Prostate gland (tissue), 2 donors: ENCODE measurements at places on chromosomes 16 and 17. TPM values are rescaled to one million over a fixed set of nuclear protein-coding genes. Genes with fewer than 3 reads are reported as not detected.

Gene CCDC200
- total RNA-seq, result not detected

Gene SOX8
- 0.59 TPM for total RNA-seq

Gene ADAMTS18
- 2.7 TPM for total RNA-seq

Gene HEATR9
- 0.40 TPM for total RNA-seq

Gene NHLRC4
- 6.2 TPM for total RNA-seq

Gene CTRB1
- total RNA-seq, result 7.0 TPM

Gene LRRC46
- 1.1 TPM for total RNA-seq

Gene SLC4A1
- 0.51 TPM for total RNA-seq

GRCh38 chr17:29073520-29073919 is 30.6 kb downstream of the PIPOX start:
- no peak overlapping the region for H3K4me3 ChIP-seq
- H3K4me1 ChIP-seq, result no peaks in the 10 kb centered on the region
- no peaks in the 10 kb centered on the region for H3K27me3 ChIP-seq
- no peaks in the 10 kb centered on the region for H3K36me3 ChIP-seq
- DNase-seq, result no peak

DNA sequence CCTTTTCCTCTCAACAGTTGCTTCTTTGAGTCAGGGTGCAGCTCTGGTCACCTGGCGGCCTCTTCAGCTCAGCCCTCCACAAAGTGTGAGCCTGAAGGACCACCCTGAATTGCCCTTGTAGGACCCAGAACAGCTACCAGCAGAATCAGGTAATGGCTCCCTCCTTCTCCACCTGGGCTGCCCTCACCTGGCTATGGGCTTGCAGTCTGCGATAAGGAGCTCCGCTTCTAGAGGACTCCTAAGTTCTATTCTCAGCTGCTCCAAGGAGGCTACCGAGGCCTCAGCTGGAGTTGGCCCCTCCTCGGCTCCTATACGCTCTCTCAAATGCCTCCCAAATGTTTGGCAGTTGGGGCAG is 13.4 kb downstream of the SMIM5 start:
- no peak overlapping the region for H3K4me3 ChIP-seq
- H3K36me3 ChIP-seq, result no peaks in the 10 kb centered on the region
- H3K27me3 ChIP-seq, result no peaks in the 10 kb centered on the region
- peaks cover 13% of the 10 kb centered on the region for H3K4me1 ChIP-seq
- no peak for DNase-seq

DNA sequence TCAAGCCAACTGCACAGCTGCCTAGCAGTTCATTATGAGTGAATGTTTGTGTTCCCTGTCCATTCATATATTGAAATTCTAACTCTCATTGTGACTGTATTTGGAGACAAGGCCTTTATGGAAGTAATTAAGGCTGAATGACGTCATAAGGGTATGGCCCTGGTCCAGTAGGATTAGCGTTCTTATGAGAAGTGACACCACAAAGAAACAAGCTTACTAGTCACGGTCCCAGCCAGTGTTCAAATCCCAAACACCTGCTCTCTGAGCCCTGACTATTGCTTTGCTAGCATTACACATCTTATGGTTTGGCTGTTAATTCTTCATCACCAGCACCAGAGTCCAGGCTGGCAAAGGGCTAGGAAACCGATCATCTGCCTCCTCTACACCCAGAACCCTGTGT is 2.2 kb downstream of the ZNF668 start:
- no peaks in the 10 kb centered on the region for H3K27me3 ChIP-seq
- H3K4me3 ChIP-seq, result no peak overlapping the region
- peaks cover 5% of the 10 kb centered on the region for H3K36me3 ChIP-seq
- peaks cover 10% of the 10 kb centered on the region for H3K4me1 ChIP-seq

DNA sequence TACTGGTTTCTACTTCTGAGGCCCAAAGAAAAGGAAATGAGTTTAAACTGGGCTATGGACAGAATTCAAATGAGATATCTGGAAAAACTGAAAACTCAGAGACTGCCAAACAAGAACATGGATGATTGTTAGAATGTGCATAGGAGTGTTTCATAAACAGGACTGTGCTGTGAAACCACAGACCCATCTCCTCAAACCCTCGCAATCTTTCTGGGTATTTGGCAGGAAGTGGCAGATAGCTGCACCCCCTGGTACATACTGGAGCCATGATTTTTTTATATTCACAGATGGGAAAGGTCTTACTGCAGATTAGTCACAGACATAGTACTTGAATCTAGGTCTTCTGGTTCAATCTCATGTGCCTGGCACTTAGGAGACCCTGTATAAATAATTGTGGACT is 145.0 kb downstream of the CCDC182 start:
- no peaks in the 10 kb centered on the region for H3K36me3 ChIP-seq
- peaks cover 3% of the 10 kb centered on the region for H3K4me1 ChIP-seq
- no peak for DNase-seq
- no peak overlapping the region for H3K27ac ChIP-seq
- no peaks in the 10 kb centered on the region for H3K27me3 ChIP-seq

DNA sequence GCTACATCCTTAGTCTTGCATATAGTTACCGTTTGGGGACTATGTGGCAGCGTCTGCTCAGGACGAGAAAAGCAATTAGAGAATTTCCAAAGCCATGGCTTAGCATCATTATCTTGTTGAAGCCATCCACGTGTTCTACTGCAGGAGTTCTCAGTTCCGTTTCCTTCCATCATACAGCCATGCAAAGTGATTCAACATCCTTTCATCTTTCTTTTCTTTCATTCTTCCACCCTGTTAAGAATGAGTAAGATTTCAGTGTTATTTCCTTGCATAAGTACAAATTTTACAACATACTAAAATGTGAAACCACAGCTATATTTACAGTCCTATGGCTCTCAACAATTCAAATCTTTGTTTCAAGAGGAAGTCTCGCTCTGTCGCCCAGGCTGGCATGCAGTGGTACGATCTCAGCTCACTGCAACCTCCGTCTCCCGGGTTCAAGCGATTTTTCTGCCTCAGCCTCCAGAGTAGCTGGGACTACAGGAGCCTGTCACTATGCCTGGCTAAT is 3.8 kb downstream of the MARF1 start:
- no peak overlapping the region for H3K27ac ChIP-seq
- peaks cover 6% of the 10 kb centered on the region for H3K4me1 ChIP-seq
- H3K27me3 ChIP-seq, result no peaks in the 10 kb centered on the region
- no peak overlapping the region for H3K4me3 ChIP-seq

DNA sequence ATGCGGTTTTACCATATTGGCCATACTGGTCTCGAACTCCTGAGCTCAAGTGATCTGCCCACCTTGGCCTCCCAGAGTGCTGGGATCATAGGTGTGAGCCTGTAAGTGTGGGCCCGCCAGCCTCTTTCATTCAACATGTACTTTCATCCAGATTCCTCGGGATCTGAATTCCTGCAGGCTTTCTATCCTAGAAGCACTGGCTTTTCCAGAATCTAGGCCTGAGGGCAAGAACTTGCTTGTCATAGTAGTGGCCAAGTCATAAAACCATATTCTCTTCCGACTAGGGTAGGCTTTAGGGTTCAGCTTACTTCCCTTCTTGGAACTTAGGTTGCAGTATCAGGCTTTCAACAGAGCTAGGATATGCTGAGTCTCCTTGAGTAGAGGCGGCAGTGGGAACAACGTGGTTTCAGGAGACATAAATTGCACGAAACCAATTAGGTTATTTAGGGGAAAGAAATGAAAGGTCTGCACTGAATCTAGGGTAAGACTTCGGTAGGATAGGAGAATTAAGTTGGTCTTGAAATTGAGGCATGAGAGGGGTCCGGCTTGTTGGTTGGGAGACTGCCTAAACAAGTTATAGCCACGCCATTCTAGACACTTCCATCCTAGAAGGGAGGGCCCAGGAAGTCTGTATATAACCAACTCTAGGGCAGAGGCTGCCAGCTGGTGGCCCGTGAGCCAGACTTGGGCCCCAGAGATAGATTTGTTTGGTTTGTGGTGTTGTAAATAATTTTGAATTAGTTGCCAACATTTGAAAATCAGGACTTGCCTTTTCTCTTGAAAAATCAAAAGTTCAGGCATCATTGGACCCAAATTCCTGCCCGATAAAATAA is 15.6 kb downstream of the SLC7A6 start:
- DNase-seq, result no peak
- no peaks in the 10 kb centered on the region for H3K27me3 ChIP-seq
- no peak overlapping the region for H3K27ac ChIP-seq
- H3K4me1 ChIP-seq, result no peaks in the 10 kb centered on the region

- peak; percentile 96 for DNase-seq
- H3K36me3 ChIP-seq, result no peaks in the 10 kb centered on the region
- H3K4me1 ChIP-seq, result peaks cover 27% of the 10 kb centered on the region
- no peaks in the 10 kb centered on the region for H3K27me3 ChIP-seq
Observed at GRCh38 chr16:68744744-68745280, 7.7 kb downstream of the CDH1 start.

DNA sequence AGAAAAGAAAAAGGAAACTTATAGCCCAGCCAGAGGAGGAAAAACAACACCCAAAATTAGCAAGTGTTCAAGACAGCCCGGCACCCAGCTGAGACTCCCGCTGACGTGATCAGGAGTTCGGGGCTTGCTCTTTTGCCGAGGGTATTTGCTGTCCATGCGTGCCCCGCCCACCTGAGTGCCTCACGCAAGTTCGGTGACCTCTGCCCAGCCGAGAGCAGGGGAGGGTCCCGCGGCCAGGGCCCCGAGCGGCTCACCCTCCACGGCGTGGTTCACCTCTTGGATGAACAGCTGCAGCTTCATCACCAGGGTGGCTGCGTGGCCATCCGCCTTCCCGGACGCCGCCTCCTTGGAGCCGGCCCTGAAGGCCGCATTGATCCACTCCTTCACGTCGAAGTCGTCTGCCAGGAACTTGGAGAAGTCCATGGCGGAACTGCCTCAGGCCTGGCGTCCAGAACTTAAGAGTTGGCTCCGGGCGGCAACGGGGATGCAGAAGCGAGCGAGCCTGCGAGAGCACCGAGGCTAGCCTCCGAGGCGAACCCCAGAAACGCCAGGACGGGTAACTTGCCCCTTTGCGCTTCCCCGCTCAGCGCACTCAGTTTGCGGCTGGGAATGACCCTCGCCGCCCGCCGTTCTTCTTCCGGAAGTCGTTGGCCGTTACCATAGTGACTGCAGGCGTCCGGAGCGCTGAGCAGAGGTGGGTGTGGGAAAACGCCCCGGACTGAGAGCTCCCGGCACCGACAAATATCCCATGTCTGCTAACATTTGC is at the start of gene COG7:
TSS of gene COG7 (minus strand) at position 618 of the 766 bp plus-strand sequence. CDS start at position 423, 195 bp downstream.
- no peaks in the 10 kb centered on the region for H3K36me3 ChIP-seq
- no peaks in the 10 kb centered on the region for H3K27me3 ChIP-seq
- no peaks in the 10 kb centered on the region for H3K4me1 ChIP-seq
- H3K27ac ChIP-seq, result peak within 1 kb of the TSS; percentile 72
- peak; percentile 75 for DNase-seq

GRCh38 chr16:10754941-10755340 is 11.3 kb downstream of the NUBP1 start:
- H3K4me1 ChIP-seq, result no peaks in the 10 kb centered on the region
- no peak for DNase-seq
- H3K36me3 ChIP-seq, result no peaks in the 10 kb centered on the region

DNA sequence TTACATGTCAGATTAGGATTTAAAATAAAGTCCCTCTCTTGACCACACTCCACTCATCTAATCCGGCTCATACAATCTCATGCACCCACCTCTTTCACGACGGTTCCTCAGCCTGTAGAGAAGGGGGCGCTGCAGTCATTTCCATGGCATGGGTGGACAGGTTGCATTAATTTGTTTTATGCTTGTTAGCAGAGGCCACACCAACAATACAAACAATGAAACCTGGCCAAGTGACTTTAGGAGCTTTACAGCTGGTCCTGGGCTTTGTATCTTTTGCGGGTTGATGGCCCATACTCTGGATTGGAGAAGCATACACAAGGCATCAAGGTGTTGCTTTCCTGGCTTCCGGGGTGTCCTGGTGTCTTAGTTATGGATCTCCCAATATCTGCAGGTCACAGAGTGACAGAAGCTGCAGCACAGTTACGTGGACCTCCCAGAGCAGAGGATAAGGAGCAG is 9.7 kb upstream of the SNF8 start:
- no peaks in the 10 kb centered on the region for H3K4me1 ChIP-seq
- no peaks in the 10 kb centered on the region for H3K36me3 ChIP-seq
- no peak overlapping the region for H3K4me3 ChIP-seq
- H3K27ac ChIP-seq, result no peak overlapping the region
- H3K27me3 ChIP-seq, result no peaks in the 10 kb centered on the region

DNA sequence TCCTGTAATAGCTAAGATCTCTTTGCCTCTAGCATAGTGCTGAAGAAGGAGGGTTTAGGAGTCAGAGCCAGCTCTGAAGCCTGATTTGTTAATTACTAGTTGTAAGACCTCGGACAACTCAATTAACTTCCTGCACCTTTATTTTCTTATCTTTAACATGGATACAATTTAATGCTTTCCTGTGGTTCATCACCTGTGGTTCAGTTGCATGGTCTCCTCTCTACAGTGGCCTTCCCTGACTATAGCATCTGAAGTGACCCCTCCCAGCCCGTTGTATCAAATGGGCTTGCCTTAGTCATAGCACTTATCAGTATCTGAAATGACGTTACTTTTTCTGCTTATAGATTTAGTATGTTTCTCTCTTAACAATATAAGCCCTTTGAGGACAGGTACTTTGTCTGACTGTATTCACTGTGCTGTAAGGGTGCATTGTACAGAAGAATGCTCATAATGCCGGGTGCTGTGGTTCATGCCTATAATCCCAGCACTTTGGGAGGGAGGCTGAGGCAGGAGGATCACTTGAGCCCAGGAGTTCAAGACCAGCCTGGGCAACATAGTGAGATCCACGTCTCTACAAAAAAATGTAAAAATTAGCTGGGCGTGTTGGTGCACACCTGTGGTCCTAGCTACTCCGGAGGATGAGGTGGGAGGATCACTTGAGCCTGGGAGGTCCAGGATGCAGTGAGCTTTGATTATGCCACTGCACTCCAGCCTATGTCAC is 2.6 kb upstream of the NDE1 start:
- no peak for DNase-seq
- H3K27me3 ChIP-seq, result no peaks in the 10 kb centered on the region
- no peaks in the 10 kb centered on the region for H3K36me3 ChIP-seq

DNA sequence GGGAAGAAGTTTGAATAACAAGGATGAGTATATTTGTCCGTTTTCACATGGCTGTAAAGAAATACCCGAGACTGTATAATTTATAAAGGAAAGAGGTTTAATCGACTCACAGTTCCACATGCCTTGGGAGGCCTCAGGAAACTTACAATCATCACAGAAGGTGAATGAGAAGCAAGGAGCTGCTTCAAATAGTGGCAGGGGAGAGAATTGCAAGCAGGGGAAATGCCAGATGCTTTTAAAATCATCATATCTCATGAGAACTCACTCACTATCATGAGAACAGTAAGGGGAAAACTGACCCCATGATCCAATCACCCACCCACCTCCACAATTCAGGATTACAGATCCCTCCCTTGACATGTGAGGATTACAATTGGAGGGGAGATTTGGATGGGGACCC is 212.8 kb upstream of the CDH8 start:
- DNase-seq, result no peak
- no peak overlapping the region for H3K27ac ChIP-seq
- no peaks in the 10 kb centered on the region for H3K4me1 ChIP-seq
- no peaks in the 10 kb centered on the region for H3K36me3 ChIP-seq

- H3K27ac ChIP-seq, result no peak overlapping the region
- no peaks in the 10 kb centered on the region for H3K4me1 ChIP-seq
- H3K27me3 ChIP-seq, result no peaks in the 10 kb centered on the region
Observed at GRCh38 chr17:77035526-77035925, 105.2 kb upstream of the SEC14L1 start.

GRCh38 chr17:74624131-74624530 is 593 bp upstream of the CD300E start:
- no peak overlapping the region for H3K4me3 ChIP-seq
- H3K36me3 ChIP-seq, result no peaks in the 10 kb centered on the region
- no peak overlapping the region for H3K27ac ChIP-seq
- DNase-seq, result no peak
- H3K27me3 ChIP-seq, result no peaks in the 10 kb centered on the region

GRCh38 chr17:14197057-14197456 is 39.6 kb downstream of the CDRT15 start:
- H3K36me3 ChIP-seq, result no peaks in the 10 kb centered on the region
- H3K27me3 ChIP-seq, result no peaks in the 10 kb centered on the region
- no peaks in the 10 kb centered on the region for H3K4me1 ChIP-seq
- no peak overlapping the region for H3K4me3 ChIP-seq
- H3K27ac ChIP-seq, result no peak overlapping the region
